Stimulated activated CD8-positive, alpha-beta memory T cell treated with anti-CD3 and anti-CD28 coated beads, Interleukin-7, amount 100 ng/mL, for 1 hour (primary cell): ENCODE measurements at places on chromosomes 5 and 9.

GRCh38 chr9:135739271-135740220 is 37.6 kb downstream of the KCNT1 start:
- DNase-seq = no peak

DNA sequence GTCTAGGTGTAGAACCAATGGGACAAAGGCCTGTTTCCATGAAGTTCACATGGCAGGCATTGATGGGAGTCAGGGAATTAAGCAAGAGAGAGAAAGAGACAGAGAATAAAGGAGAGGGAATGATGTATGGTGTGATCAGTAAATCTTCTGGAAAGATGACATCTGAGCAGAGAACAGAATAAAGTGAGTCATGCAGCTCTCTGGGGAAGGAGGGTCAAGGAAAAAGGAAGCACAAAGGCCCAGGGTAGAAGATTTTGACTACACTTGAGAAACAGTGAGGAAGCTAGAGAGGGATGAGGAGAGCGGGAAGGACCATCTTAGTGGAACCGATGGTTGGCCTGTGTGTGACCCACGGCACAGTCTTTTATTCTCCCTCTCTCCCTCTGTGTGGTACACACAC is 425.9 kb downstream of the SPOCK1 start:
- DNase-seq = no peak

DNA sequence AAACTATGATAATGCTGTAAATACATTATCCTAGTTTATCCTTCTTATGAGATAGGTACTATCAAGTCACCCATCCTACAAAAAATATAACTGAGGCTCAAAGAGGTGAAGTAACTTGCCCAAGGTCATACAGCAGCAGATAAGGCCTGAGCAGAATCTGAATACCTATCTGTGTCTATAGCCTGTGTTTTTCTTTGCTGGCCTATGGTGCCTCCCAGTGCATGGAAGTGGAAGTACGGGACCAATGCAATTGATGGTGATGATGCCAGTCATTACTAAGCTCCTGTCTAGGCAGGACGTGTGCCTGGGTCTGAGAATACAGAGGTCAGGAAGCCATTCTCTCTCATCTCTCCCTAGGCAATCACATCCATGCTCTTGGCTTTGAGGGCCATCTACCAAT is 67.8 kb downstream of the FAT2 start:
- DNase-seq = no peak

DNA sequence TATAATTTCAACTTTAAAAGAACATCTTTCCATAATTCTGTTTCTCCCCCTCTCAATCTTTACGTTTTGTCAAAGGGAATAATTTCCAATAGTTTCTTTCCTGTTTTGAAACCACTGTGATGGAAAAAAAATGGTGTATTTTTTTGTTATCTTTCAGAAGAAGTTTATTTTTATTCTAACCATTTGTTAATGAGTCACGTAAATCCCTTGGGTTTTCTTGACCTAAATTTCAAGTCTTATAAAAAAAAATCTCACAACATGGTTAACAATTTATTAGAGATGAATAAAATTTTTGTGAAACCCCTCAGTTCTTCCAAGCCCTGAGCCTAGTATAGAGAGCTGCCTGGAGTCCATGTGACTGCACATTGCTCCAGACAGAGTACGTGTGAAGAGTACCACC is 106.1 kb upstream of the FBXL17 start:
- no peak for DNase-seq

DNA sequence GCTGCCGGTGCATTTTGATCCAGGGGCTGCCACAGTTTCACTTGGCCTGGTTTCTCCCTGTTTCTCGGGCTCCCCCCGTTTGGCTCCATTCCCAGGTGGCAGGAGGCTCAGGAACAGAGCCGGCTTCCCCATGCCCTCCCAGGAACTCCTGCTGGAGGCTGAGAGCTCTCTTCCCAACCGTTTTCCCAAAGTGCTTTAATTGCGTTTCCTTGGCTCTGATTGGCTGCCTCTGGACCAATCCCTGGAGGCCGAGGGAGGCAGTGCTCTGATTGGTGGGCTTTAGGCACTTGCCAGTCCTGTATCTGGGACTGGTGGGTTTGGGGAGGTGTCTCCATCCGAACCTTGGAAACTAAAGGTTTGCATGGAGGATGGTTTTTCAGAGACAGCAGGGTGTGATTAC is 4.9 kb downstream of the TSPAN17 start:
- no peak for DNase-seq
